ENCODE measurements at places on chromosomes 3 and 15.

DNA sequence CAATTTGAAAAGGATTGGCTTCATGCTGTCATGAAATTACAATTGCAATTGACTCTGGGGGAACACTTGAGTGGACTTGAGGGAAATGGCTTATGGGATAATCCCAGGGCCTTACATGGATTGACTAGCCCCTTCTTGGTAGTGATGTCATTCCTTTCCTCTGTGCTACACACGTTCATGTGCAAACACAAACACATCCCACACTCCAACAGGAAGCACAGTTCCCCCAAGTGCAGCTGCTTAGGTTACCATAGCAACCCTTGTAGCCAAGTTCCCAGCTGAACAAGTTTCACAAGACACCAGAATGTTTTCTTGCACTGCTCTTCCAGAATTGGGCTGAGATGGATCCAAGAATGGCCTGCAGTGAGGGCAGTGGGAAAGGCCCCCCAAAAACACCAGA lies 217.0 kb downstream of the ZNF621 start:
- DNase-seq: no peak

GRCh38 chr3:193506921-193507320 lies 47.8 kb downstream of the ATP13A4 start:
- DNase-seq: no peak

GRCh38 chr15:60673918-60674558 lies 195.1 kb upstream of the ICE2 start:
- DNase-seq: no peak

- no peak for DNase-seq
Measured at GRCh38 chr3:53161450-53161819, 426 bp downstream of the PRKCD start.

GRCh38 chr15:35737441-35737840 lies 191.5 kb upstream of the DPH6 start:
- no peak for DNase-seq

DNA sequence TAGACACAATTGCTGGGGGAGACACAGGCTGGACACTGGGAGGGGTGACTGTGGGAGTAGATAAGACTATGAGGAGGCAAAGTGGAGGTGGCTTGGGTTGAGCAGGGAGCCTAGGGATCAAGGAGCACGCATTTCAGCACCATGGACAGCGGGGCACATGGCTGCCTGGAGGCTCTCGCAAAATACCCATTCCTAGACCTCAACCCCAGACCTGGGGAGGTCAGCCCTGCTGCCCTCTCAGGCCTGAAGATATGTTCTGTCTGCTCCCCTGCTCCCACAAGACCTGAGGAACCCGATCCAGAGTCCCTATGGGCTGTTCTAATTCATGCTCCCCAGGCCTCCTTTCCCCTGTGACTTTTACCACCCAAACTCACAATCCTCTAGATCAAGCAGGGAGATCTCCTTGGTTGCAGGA lies 16.0 kb upstream of the CPEB1 start:
- no peak for DNase-seq

GRCh38 chr15:77096541-77096940 lies 25.6 kb upstream of the TSPAN3 start:
- no peak for DNase-seq

DNA sequence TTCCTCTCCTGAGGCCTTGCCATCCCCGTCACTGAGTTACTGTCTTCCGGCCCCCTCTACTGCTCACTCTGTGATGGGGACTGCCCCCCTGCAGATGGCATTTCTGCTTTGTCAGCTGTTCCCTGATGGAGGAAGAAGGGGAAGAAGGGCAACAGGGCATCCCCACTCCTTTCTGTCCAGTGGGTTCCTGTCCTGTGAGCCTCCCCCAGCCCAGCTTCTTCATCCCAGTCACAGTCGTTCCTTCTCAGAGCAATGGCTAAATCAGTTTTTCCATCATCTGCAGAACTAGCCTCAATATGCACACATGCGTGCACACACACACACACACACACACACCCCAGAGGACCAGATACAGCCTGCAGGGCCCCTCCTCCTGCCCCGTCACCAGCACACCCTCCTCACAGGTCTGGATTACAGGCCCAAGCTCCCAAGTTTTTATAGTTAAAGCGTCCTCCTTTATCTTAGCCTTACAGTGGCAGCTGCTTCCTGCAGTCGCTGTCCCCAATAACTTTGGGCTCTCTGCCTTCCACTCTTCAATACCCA lies 21.4 kb downstream of the ALDH1L1 start:
- no peak for DNase-seq
